Activated T-helper 1 cell treated with anti-CD3 and anti-CD28 coated beads, Interleukin-12 subunit alpha, Interleukin-12 subunit beta, Interleukin-2, Interleukin-4 antibody, amounts not matched to agents 30 ng/mL and 10 ng/mL and 1 ng/mL, durations not matched to agents 14 hours and 24 hours and 36 hours (primary cell): ENCODE measurements at places on chromosomes 4 and X. TPM values are rescaled to one million over a fixed set of nuclear protein-coding genes. Genes with fewer than 3 reads are reported as not detected.

The BMPR1B gene
- not detected in 2 replicates for total RNA-seq

The SOX3 gene
- total RNA-seq: not detected in 2 replicates

- DNase-seq: no peak
These were observed 51.9 kb downstream of the CC2D2A start for GRCh38 chr4:15521442-15522039.

DNA sequence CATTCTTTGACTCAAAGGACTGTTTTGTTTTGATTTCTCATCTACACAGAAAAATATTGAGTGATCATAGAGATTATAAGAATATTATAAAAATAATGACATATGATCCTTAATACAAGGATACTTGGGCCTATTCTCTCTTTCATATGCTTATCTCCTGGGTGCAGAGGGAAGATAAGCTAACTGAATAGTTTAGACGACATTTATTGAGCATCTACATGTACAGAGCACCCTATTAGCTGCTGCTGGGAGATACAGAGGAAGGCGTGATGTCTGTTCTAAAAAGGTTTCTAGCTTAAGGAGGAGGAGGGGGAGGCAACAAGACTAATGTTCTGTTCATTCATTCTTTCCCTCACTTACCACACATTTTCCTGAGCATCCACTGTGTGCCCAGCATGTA lies 106.8 kb downstream of the HDAC8 start:
- DNase-seq: no peak

DNA sequence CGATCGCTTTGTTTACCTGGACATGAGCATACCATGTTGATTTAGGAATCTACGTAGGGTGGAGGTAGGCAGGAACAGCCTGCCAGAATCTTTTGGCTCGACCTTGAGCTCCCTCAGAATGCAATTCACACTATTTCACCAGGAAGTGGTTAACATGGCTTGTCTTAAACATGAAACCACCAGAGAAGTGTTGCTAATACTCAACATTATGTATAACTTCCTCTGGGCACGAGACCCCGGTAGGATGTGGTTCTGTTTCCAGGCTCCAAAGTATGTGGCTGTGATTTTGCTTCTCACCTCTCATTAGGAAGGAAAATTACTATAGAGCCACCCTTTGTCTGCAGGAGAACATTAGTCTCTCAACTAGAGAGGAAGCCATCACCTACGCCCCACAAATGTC lies 59.0 kb upstream of the VCX3B start:
- no peak for DNase-seq
